Sciatic nerve (tissue), 2 donors: ENCODE measurements at places on chromosomes 5 and 9.
A peak's percentile ranks its signal among the peaks of the same experiment; 100 is the strongest.

GRCh38 chr5:79857714-79858409 lies 133.2 kb downstream of the MTX3 start:
- DNase-seq, result peak; percentile 89

GRCh38 chr5:75668977-75669689 lies 48.1 kb downstream of the POC5 start:
- DNase-seq, result no peak

- no peak for DNase-seq
These were observed 434.9 kb upstream of the SLC30A5 start for GRCh38 chr5:68658810-68659372.

DNA sequence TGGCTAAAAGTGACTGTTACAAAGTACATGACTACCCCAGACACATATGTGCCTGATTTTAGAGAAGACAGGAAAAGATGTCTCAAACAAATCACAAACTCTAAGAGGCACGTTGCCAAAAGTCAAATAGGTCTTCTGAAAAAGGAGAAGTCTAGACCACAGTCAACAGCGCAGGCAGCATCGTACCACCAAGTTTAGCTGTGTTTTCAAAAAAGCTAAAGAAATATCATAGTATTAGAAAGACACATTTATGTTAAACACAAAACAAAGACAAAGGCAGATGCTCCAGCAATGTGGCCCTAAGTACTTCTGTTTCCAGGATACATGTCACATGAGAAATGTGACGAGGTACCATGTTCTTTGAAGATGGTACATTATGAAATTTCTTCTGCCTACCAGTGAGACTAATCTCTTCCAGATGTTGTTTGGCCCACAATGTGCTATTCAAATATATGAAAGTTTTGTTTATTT lies 43.5 kb downstream of the LPAR1 start:
- no peak for DNase-seq

DNA sequence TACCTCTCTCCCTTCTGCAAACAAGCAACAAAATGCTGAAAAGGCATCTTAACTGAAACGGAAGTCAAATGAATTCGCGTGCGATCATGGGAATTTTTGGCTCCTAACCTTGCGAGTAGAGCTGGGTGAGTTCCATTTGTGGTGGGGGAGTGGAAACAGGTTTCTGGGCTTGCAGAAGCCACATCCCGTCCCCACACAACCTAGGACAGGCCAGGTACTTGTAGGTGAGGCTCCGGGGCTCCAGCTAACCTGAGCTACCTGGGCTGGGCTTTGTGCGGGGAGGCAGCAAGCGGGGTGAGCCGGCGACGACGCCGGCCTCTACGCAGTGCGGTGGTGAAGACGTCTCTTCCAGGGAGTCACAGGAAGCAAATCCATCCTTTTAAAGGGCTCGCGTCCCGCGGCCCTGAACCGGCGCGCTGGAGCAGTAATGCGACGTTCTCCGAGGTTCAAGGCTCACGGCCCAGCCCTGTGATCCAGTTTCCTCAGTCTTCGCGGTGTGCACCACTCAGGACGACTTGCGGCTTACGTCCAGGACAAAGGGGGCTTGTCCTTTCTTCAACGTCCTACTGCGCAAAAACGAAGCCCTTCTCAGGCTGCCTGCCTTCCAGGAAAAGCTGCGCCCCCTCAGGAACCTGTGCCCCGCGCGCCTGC lies 567 bp upstream of the SPIN1 start:
- peak; percentile 73 for DNase-seq

- DNase-seq, result no peak
These were observed 270.7 kb downstream of the TMEM167A start for GRCh38 chr5:82806513-82806912.

DNA sequence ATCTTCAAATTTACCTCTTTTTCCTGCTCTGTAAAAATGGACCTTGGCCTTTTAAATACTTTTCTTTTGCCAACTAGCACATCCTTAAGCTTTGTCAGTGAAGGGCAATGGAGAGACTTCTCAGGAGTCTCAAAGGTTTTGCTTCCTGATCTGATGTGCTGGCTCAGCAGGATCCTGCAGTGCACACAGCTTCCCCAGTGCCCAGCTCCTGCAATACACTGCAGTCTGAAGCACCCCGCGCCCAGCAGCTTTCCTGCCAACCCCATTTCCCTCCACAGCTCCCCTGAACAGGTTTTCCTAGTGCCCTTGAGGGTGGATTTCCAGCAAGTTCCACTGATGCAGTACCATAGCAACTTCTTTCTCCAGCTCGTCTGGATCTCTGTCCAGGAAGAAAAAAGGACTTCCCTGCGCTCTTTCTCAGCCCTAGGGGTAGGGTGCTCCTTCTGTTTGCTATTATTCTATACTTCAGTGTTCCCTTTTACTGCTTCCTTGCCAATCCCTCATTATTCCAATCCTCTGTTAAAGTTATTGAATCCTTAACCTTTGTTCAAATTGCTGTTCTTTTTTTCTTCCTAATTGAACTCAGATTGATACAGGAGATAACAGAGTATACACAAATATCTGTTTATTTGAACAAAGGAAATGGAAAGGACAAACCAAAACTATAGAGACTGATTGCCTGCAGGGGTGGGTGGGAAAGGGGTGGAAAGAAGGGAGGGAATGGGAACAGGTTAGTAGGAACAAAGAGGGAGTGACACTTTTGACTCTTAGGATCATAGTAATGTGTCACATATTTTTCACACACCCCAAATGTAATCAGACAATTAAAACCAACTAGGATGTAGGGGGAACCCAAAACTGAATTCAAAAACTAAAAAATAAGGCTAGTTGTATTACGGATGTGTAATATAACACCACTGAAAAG lies 8.5 kb downstream of the SNAPC3 start:
- no peak for DNase-seq

- no peak for DNase-seq
These were observed 31.4 kb upstream of the ANKRD55 start for GRCh38 chr5:56264417-56265025.

- no peak for DNase-seq
These were observed 194.4 kb upstream of the CDKN2B start for GRCh38 chr9:22203371-22204138.

GRCh38 chr9:133119103-133119845 lies 1.8 kb downstream of the RALGDS start:
- DNase-seq, result no peak

DNA sequence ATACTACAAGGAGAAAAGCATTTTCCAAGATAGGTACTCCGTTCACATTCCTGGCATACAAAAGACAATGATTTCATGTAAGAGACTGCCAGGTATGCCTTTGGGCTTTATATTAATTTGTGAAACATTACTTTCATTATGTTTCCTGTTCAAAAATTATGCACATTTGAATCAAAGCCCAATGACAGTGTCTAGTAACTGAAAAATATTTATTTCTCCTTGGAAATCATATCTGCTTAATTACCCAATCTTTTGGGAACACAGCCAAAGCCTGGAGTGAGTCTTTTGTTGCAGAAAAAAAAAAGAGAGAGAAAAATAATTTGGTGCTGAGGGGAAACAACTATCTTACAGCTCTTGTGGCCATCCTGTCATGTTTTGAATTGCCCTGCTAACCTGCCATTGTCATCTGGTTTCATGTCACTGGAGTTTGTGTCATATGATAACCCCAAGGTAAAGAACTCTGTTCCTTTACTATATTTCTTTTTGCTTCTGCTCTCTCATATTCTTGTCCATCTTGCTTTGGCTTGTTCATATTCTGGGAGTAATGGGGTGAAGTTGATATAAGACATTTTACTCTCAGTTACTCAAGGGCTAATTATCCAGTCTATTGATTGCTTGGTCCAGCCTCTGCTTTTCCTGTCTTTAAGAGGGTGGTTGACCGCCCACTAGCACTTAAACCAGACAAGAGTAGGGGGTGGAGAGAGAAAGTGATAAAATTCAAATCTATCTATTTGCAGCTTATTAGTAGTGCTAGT lies 238.3 kb upstream of the NUDT12 start:
- DNase-seq, result no peak

DNA sequence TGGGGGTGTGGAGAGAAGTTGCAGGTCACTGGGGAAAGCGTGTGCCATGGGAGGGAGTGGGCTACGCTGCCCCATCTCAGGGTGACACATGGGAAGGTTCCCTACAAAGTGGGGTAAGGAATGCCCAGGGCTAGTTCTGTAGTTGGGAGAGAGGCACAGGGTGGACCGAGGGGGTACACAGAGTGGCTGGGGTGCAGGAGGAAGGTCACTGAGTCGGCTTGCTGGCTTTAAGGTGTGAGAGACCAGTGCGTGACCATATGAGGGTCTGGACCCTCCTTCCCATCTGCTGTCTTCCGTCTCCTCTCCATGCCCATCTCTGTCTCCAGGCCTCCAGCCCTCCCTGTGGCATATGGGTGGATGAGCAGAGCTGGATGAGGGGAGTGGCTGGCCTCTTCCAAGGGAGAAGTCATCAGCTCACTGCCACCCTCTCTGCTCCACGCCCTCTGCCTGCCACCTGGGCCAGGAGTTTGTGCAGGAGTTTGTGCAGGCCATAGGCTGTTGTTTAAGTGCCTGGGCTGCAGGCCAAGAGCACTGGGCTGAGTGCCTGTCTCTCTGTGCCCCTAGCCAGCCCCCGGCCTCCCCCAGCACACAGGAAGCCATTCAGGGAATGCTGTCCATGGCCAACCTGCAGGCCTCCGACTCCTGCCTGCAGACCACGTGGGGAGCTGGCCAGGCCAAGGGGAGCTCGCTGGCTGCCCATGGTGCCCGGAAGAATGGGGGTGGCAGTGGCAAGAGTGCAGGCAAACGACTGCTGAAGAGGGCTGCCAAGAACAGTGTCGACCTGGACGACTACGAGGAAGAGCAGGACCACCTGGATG lies 96.8 kb downstream of the PHF2 start:
- peak; percentile 45 for DNase-seq

- no peak for DNase-seq
These were observed 48.7 kb downstream of the SLC36A1 start for GRCh38 chr5:151496041-151496484.

DNA sequence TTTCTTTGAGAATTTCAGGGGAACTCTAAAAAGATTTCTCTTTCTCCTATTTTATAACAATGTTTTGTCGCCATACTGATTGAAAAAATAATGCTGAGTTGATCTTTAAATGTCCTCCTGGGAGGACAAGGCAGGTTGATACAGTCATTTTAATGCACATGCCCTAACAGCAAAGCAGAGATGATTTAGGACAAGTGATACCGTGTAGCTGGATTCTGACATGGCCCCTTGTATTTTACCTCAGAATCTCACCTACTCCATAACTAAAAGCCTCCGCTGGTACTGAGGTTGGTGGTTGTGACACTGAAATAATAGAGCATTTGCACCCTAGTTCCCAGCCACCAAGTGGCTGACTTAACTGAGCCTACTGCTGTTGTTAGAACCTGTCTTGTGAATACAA lies 811 bp upstream of the LRRTM2 start:
- DNase-seq, result no peak

DNA sequence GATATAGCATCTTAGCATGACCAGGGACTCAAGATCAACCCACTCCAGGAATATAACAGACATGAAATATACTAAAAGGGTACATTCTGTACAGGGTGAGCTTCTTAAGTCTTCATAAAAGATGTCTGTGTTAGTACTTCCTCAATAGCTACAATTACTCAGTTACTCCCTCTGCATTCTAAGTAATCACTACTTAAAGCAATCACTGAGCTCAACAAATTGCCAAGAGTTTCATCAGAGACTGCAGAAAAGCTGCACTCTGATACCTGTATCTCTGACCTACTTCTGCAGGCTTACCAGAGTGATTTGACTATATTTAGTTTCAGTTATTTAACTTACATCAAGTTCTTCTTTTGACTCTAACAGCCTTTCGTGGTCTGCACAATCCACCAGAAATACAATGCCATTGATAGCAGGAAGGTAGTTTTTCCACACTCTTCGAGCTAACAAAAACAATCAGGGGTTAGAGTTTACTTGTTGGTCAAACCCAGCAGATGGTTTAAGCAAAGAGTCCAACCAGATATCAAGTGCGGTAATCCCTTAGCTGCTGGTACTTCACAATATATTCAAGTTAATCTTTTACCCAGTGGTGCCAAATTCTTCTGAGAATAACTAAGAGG lies 23.3 kb downstream of the SAR1B start:
- no peak for DNase-seq

DNA sequence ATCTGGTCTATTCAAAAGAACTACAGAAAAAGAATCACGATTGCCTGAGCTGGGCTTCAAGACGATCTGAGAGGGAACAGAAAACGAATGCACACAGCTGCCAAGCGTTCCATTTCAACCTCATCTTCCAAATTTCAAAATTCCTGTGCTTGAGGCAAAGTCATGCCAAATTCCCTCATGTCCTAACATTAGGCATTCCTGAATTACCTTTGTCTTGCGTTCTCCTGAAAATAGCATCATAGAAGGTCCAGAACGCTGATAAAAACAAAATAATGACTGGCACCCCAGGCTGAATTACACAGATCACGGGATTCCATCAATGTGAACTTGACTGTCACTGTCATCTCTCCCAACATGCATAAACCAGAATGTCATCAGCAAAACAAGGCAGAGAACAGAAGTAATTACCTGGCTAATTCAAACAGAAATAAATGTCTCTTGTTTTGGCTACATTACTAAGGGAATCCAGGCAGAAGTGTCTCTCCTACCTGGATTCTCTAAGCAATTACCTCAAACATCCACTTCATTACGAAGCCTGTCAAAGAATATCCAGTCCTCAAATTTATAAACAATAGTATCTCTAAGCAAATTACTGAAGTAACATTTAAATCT lies 12.0 kb upstream of the CDH6 start:
- no peak for DNase-seq

GRCh38 chr9:121679901-121680635 lies 28.6 kb downstream of the DAB2IP start:
- no peak for DNase-seq

- DNase-seq, result no peak
These were observed 202.7 kb downstream of the CD180 start for GRCh38 chr5:66993882-66994281.

- DNase-seq, result no peak
These were observed 61.1 kb upstream of the ARAP3 start for GRCh38 chr5:141742866-141743851.

- no peak for DNase-seq
These were observed 1.5 kb upstream of the MRPS30 start for GRCh38 chr5:44807269-44807668.
